ENCODE measurements at places on chromosomes 3 and 15. TPM values are rescaled to one million over a fixed set of nuclear protein-coding genes. Genes with fewer than 3 reads are reported as not detected.

SEMA7A gene
- 15.1 TPM for total RNA-seq

ANKRD63 gene
- total RNA-seq = not detected

PEX11A gene
- total RNA-seq = 11.4 TPM

TMPRSS7 gene
- not detected for total RNA-seq

NR2F2 gene
- total RNA-seq = 23.9 TPM

SLC6A1 gene
- total RNA-seq = under 0.01 TPM

NTRK3 gene
- total RNA-seq = 0.17 TPM

RETNLB gene
- total RNA-seq = not detected

AMOTL2 gene
- total RNA-seq = 77.1 TPM

SI gene
- total RNA-seq = not detected

SLC2A2 gene
- not detected for total RNA-seq

PAQR5 gene
- 7.9 TPM for total RNA-seq

ADCY5 gene
- 0.66 TPM for total RNA-seq

MB21D2 gene
- 6.1 TPM for total RNA-seq

LRRIQ4 gene
- total RNA-seq = not detected

SAMD7 gene
- not detected for total RNA-seq

ALPK3 gene
- 0.87 TPM for total RNA-seq

RASGRP1 gene
- under 0.01 TPM for total RNA-seq

IL17RE gene
- total RNA-seq = 1.5 TPM

AGBL1 gene
- not detected for total RNA-seq

A4GNT gene
- total RNA-seq = not detected

ASB14 gene
- not detected for total RNA-seq

All from smooth muscle cell of trachea (primary cell).